Naive thymus-derived CD8-positive, alpha-beta T cell (primary cell): ENCODE measurements at places on chromosomes 16 and 17.

- DNase-seq, result no peak
These were observed 9.1 kb upstream of the CRYBA1 start for GRCh38 chr17:29237476-29238132.

DNA sequence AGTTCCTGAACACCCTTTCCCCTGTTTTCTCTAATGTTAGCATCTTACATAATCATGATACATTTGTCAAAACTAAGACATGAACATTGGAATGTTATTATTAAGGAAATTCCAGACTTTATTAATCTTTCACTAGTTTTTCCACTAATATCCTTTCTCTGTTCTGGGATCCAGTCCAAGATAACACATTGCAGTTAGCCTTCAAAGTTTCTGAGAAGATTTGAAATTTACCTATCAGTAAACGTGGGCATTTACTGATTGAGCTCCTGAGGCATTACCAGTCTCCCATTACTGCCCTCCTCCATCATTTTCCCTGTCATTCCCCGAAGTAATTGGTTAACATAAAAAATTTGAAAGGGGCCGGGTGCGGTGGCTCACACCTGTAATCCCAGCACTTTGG, 5.7 kb upstream of the CD300LG start:
- no peak for DNase-seq

GRCh38 chr16:78990309-78990701, 610.2 kb downstream of the MAF start:
- no peak for DNase-seq

- no peak for DNase-seq
These were observed 34.4 kb downstream of the CPD start for GRCh38 chr17:30413109-30413508.

DNA sequence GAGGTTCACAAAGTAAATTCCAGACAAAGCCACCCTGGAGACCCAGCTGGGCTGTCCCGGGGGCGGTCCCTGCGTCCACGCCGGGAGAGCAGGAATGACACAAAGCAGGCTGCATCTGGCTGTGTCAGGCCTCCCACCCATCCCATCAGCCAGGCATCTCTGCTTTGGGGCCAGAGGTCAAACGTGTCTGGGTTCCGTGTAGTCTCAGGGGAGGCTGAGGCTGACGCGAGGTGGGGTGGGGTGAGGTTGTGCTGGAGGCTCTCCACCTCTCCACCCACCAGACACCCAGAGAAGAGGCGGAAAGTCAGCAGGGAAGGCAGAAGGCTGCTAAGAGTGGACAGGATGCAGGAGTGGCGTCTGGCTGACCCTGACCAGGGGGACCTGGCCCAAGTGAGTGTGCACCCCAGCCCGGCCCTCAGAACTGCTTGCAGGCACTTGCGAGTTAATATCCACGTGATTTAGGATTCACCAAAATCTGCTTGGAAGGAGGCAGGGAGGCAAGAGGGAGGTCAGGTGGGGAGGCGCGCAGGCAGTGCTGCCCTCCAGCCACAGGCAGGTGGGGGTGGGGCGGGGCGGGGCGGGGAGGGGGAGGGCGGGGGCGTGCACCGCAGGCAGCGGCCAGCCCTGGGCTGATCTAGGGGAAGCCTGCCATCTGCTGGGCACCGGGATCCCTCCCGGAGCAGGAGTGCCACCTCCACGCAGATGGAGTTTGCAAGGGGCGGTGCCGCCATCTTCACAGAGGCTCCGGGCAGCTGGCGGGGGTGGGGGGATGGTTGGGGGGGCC, 44.3 kb downstream of the TBC1D16 start:
- peak; percentile 70 for DNase-seq

- no peak for DNase-seq
These were observed 1.2 kb upstream of the ZNF19 start for GRCh38 chr16:71490361-71490760.

DNA sequence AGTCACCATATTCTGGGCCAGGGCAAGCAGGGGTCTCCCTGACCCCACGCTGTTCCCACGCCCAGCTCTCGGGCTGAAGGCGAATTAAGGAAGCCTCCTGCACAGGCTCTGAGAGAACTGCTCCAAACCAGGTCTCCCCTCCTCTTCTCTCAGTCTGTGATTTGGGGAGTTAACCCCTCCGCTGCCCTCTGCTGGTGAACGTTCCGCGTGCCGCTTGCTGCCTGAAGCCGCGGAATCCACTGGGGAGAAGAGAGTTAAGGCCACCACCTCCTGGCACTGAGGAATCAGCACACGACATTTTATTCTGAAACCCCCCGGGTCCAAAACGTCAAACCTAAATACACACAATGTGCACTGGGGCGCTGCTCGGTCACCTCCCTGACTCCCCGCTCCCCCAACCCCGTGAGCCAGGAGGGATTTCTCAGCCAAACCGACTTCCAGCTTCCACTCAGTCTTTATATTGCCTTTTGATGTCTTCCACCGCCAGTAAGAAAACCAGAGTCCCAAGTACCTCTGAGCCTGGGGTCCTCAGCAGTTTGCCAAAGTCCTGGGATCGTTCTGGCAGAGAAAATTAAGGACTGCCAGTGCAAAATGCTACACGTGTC, 54.4 kb upstream of the RCVRN start:
- DNase-seq, result no peak

DNA sequence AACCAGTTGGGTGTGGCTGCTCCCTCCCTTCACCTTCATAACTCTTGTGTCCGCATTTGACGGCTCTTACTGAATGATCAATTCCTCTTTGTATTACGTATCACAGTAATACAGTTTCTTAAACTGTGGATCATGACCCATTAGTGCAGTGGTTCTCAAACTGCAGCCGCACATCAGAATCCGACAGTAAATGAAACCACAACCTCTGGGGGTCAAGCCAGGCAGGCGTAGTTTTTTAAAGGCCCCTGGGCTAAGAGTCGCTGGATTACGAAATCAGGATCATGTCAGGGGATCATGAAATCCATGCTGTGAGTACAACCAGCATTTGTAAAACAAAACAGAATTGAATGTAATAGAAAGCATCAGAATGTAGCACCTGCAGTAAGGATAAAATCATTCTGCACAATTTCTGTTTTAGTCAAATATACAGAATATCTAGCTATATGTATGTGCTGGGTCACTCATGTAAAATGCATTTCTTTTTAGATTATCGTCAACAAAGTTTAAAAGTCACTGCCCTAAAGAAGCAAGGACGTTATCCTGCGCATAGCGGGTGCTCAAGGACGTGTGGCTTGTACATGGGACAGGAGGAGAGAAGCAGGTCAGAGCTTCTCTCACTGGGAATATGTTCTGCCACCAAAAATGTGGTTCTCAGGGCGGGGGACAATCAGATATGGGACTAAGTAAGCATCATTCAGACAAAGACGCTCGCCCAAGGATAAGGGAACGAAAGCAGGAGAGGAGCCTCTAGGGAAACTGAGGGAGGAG, 113.1 kb downstream of the ZFHX3 start:
- no peak for DNase-seq

- no peak for DNase-seq
These were observed 33.4 kb downstream of the PSME3IP1 start for GRCh38 chr16:57152096-57153093.

DNA sequence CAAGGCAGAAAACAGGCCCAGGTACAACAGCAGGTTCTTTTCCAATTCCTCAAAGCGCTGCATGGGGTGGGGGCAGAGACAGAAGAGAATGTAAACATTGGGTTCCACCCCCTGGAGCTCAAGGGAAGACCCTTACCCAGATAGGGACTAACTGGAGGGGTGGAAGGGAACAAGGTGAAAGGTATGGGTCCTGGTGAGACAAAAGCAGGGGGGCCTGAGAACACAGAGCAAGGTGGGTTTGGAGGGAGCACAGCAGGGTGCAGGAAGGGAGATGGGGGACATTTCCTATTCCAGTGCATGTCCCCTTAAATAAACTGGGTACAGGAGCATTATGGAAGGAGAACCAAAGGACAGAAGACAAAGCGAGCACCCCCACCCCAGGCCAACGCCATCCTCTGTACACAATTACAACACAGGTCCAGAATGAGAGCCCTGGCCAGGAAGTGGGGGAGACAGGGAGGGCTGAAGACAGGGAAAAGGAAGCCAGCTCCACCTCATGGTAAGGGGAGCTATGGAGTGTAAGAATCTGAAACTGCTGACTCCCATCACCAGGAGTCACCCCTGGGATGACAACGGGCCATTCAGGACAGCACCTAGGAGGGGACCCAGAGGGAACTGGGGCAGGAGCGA, 2.1 kb upstream of the CD2BP2 start:
- DNase-seq, result no peak

GRCh38 chr16:4749700-4750257, 15.4 kb downstream of the DNAAF8 start:
- DNase-seq, result no peak

- peak; percentile 14 for DNase-seq
These were observed 26.2 kb upstream of the OSGIN1 start for GRCh38 chr16:83926726-83927397.

DNA sequence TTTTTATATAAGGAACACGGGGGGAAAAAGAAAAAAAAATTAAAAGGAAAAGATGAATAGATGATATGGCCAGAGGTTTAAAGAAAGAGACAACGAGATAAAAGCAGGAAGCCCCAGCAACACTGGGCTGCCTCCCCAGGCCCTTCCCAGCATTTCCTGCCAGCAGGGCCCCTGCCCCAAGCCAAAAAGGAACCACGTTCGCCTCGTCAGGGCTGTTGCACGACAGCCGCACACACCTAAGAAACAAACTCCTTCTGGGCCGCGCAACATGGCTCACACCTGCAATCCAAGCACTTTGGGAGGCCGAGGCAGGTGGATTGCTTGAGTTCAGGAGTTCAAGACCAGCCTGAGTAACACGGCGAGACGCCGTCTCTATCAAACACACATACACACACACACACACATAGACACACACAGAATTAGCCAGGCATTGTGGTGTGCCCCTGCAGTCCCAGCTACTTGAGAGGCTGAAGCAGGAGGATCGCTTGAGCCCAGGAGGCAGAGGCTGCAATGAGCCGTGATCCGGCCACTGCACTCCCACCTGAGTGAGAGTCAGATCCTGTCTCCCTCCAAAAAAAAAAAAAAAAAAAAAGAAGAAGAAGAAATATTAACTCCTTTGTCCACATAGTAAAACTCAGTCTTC, 83.0 kb downstream of the ANKRD11 start:
- no peak for DNase-seq

DNA sequence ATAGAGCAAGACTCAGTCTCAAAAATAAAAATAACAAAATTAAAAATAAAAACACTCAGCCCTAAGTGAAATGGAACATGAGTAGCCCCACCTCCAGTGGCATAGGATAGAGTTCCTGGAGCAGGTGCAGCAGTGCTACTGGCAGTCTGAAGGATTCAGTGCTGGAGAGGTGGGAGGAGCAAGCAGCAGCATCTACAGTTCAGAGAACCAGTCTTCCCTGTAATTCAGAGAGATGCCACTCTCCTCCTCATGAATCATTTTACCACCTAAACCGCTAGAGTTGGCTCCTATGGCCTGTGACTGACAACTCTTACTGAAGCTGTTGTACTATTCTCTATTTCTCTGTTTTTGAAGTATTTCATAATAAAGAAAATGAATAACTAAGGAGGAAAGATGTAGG, 56.0 kb upstream of the SMURF2 start:
- no peak for DNase-seq

DNA sequence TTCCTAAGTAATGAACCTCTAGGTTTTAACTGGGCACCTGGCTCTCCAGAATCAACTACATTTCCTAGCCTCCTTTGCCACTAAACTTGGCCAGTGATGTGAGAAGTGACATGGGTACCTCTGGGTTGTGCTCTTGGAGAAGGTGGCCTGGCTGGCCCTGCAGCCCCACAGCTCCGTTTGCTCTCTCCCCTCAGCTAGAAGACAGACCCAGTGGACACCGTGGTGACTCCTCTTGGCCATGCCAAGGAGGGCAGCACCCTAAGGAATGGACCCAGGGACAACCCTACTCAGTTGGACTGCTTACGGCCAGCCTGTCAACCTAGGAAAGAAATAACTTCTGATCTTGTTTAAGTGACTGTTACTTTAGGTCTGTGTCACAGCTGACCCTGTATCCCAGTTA, 151.4 kb downstream of the TMEM132E start:
- no peak for DNase-seq
